H54 (cell line): ENCODE measurements at places on chromosomes 12 and 14.
A peak's percentile ranks its signal among the peaks of the same experiment; 100 is the strongest.

DNA sequence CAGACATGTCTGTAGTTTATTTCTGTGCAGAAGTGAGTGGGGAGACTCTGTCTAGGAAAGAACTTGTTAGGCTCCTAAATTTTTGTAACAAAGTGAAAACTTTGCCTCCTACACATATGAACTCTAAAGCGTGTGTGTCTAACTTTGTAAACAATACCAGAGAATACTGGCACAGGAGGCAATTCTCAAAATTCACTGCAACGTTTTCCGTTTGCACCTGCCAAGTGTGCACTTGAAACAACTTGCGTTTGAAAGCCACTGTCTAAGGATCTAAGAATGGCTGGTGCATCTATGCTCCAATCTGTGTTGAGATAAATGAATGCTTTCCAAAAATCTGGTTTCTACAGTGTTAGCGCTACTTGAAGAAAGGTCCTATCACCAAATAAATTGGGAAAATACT is 15.3 kb downstream of the GRIP1 start:
- no peak for DNase-seq

- no peak for DNase-seq
Observed at GRCh38 chr12:19959353-19959752, 409.0 kb upstream of the PDE3A start.

GRCh38 chr14:23633160-23633701 is 2.9 kb upstream of the DHRS2 start:
- DNase-seq = no peak

DNA sequence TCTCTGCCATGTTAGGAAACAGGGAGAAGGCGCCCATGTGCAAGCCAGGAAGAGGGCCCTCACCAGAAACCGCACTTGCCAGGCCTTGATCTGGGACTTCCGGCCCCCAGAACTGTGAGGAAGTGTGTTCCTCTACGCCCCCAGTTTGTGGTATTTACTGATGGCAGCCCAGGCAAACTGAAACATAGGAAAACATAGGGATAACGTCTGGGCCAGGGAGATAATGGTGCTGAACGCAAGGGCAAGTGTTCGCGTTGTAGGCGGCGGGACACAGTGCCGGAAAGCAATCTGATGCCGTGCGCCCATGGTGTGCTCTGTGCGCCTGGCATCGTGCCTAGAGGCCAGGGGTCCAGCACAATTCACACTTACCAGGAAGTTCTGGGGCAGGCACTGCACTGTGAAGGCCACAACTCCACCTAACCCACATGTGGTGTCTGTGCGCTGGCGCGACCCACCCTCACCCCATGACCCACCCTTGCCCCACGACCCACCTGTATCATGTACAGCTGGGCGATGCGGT is 53.6 kb downstream of the ARL6IP4 start:
- DNase-seq = no peak

DNA sequence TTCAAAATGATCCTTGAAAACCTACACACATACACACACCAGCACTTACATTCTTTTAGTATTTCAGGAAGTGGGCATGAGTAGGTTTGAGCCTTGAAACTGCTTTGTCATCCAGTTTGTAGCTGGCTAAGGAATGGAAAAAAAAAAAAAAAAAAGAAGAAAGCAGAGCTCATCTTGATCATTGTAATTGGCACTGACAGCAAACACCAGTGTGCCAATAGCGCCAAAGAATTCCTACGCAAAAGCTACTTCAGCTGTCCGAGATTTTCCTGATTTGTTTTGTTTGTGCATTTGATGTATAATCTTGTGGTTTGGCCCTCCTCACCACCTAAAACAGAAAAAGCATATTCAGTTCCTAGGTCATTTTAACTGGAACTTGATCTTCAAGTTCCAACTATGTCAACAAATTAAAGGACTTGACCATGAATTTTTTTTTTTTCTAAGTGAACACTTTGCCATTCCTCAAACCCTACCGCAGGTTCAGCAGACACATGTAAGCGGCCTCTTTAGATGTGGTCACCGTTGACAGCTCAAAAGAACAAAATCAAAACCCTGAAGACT is 57.3 kb downstream of the FLRT2 start:
- DNase-seq = peak; percentile 10

- DNase-seq = no peak
Observed at GRCh38 chr12:41277100-41277945, 89.2 kb downstream of the PDZRN4 start.

- peak; percentile 81 for DNase-seq
Observed at GRCh38 chr12:128797119-128798118, 26.3 kb downstream of the SLC15A4 start.

- no peak for DNase-seq
Observed at GRCh38 chr14:35750202-35750904, 58.7 kb downstream of the RALGAPA1 start.

DNA sequence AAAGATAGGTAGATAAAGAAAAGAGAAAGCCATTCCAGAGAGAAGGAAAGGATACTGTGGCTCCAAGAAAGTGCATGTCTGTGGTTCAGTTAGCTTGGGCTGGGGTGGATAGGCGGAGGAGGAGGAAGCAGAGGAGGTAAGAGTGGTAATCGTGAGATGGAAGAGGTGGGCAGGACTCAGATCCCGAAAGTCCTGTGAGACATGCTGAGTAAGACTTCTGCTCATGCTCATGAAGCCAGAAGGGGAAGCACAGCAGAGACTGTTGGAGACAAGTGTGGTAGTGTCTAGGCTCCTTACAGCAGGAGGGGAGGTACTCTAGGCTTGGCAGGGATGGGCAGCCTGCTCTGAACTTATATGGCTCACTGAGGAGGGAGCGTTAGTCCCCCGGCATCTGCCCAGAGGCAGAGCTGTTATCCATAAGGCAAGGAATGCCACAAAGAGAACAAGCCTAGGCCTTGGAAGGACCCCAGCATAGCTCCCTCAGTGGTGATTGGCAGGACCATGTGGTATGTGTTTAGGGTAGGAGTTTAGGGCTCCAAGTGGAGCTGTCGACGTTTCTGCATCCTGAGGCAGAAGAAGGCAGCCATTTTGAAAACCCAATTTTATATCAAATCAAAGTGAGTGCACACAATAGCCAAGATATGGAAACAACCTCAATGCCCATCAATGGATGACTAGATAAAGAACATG is 135.3 kb downstream of the SMOC1 start:
- no peak for DNase-seq

GRCh38 chr12:118430516-118430915 is 54.2 kb downstream of the SUDS3 start:
- DNase-seq = no peak

DNA sequence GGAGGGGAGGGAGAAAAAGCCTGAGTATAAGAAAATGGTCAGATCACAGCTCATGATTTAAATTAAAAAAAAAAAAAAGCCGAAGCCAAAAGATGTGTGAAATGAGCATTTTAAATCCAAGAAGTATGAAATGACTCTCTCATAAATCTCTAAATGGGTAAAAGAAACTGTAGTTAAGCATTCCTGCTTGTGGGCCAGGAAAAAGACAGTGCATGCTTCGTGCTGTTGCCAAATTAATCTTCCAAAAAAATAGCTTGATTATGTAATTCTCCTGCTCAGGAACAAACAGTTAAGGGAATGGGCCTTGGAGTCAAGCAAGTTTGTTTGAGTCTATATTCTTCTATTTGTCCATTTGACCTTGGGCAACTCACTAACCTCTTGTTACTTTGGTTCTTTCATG is 325.4 kb upstream of the SEL1L start:
- DNase-seq = no peak

GRCh38 chr12:44961887-44962286 is 85.8 kb upstream of the NELL2 start:
- DNase-seq = no peak

- DNase-seq = no peak
Observed at GRCh38 chr12:130827432-130827831, 11.6 kb downstream of the STX2 start.

DNA sequence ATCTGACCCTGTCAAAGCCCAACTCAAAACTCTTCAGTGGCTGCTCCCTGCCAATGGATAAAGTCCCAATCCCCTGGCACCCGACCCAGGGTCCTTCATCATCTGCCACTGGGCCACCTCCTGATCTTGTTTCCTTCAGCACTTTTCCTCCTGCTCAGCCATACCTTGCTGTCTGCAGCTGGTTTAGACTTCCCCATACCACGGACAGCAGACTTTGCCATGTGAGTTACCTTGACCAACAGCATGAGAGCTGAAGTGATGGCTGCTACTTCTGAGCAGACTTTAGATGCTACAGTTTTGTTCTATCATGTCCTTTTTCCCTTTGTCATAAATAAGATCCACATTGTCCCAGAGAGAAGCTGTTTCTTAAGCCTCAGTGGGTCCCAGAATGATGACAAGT is 33.3 kb upstream of the STON2 start:
- DNase-seq = no peak

GRCh38 chr14:54444681-54445080 is 3.5 kb upstream of the CNIH1 start:
- no peak for DNase-seq

DNA sequence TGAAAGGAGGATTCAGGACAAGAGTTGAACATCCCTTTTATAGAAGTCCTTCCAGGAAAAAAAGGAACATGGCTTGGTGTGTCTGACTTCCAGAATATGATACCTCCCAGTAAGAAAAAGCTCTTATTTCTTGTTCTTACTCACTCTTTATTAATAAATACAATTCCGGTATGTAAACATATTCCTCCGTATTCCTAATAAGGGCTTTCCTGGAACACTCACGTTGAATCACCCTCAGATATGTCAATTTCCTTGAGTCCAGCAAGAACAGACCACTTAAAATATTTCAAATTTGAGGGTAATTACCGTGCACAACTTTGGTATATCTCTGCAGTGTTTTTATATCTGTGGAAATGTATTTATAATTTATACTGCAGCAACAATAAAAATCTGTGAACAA is 385.6 kb downstream of the SYT1 start:
- DNase-seq = no peak

- no peak for DNase-seq
Observed at GRCh38 chr14:60789656-60790055, 55.1 kb downstream of the MNAT1 start.

GRCh38 chr14:74528406-74528805 is 34.8 kb downstream of the ISCA2 start:
- DNase-seq = no peak

- no peak for DNase-seq
Observed at GRCh38 chr14:43938588-43939281, 568.3 kb downstream of the FSCB start.

DNA sequence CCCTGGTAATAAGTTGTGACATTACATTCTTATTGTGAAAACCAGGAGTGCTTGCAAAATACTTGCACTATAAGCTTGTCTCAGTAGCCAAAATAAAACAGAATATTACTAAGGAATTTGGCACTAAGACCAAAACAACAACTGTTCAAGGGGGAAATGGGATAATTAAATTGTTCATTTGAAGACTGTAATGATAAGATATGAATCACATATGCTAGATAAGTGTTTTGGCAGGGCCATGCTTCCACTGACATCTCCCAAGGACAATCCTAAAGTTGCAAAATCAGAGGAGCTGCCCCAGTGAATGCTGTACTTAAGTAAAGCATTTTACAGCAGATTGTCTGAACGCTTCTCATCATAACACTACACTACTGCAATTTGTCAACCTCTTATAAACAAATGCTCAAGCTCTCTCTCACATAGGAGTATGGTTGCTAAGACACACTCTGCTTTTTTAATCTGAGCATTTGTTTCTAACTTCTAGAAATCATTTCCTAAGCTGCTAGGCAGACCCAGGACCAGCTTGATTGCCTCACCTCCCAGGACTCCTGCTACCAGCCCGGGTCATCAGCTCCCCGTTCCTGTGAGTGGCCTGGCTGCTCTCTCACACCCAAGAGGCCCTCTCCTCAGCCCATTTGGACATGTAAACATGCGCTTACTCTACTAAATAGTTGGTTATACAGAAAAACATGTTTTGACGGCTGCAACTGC is 191.5 kb downstream of the PAX9 start:
- DNase-seq = no peak

GRCh38 chr14:78967111-78967809 is 797.1 kb downstream of the NRXN3 start:
- DNase-seq = no peak

DNA sequence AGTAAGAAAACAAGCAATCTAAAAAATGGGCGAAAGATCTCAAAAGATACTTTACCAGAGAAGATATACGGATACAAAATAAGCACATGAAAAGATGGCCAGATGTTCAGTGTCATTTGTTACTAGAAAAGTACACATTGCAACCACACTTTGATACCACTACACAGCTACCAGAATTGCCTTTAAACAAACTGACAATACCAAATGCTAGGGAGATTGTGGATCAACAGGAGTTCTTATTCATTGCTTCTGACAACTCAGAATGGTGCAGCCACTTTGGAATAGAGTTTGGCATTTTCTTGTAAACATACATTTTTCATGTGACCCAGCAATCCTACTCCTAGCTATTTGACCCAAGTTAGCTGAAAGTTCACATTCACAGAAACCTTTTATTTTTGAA is 136.3 kb downstream of the FUT8 start:
- no peak for DNase-seq

DNA sequence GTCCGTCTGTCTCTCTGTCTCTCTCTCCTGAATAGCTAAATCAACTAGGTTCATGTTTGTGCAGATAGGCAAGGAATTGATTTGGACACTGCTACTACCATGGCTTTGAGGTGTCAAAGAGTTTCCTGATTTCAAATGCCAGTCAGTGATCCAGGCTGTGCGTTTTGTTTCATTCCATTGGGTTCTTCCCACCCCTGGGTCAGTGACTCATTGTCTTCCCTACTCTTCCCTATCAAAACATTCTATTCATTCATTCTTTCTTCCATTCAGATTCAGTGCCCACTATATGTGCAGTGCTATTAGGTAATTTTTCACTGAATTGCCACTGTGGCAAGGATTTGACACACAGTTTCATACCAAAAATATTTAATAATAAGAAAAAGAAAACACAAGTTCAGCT is 50.4 kb downstream of the RPH3A start:
- DNase-seq = peak; percentile 30

DNA sequence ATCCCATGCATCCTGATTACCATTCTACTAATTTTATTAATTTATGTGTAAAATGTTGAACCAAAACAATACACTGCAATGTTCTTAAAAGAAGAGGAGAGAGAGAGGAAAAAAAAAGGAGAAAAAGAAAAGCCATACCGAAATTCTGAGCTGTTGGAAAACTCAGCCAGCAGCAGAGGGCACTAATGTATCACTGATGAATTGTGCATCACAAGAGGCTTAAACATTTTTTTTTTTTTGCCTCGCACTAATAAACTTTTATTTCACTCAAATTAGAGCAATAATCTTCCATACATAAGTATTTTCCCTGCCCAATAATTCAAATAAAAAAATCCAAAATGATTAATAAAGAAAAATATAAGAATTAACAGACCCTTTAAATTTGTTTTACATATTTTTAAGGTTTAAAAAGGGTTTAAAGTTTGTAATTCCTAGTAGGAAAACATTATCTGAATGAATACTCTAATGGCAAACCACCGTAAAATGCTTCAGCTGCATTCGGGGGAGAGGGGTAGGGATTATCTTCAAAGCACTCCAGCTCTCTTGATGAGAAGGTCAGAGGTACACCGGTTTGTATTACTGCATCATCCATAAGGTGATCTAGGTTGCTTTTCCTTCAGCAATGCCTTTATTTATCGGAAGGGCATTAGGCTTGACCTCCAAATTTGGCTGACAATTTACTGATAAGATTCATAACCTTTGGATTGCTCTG is 41.9 kb downstream of the ATP23 start:
- DNase-seq = no peak
